ENCODE measurements at places on chromosomes 16 and 17.

DNA sequence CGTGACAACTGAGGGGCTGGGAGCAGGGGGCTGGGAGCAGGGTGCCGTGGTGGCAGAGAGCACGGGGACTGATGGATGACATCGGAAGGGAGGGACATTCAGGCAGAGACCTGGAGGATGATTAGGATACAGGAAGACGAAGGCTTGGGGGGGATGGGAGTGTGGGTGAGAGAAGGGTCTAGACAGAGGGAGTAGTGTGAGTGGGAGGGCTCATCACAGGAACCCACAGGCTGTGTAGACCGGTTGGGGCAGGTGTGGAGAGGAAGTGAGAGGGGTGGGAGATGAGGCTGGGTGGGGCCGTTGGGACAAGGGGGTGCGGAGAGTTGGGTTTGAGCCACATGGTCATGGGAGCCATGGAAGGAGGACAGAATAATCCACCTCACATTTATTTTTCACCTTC is 83.8 kb downstream of the RAP1GAP2 start:
- DNase-seq: no peak

DNA sequence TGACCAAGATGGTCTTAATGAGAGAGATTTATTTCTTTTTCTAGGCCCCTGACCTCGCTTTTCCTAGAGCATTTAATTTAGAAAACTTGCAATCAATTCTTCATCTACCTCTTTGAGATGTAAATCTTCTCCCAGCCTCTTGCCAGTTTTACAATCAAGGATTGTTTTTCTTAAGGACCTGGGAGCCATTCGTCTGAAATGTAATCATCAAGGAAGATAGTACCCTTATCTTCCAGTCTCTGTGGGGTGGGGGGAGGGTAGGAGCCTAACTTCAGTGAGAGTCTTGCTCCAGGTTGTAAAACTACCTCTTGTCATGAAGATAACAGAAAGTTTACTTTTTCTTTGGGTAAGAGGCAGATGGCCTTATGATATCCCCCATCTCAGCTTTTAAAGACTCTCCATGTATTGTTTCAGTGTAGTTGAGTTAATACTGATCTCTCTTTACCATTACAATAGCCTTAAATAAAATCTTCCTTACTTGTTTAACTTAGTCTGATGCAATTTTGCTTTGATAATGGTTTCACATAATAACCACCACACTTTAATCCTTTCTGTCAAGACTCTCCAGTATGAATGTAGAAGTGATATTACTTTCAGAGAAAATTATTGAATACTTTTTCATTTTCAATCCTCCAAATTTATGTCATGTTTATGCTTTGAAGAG is 110.2 kb upstream of the CPHXL start:
- no peak for DNase-seq

DNA sequence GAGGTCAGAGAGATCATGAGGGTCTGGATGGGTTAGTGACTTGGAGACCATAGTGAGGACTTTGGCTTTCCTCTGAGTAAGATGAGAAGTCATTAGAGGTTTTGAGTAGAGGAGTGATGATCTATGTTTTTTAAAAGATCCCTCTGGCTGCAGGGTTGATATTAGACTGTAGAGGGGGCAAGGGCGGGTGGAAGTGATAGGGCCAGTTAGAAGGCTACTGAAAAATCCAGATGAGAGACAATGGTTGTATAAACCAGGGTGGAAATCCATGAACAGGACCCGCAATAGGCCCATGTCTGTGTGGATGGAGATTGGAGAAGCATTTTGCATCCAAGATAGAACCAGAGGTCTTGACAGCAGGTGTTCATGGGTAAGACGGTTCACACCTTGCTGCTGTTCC is 9.8 kb downstream of the ITGAL start:
- DNase-seq: no peak

GRCh38 chr17:56929362-56929969 is 15.6 kb upstream of the TRIM25 start:
- DNase-seq: no peak

- DNase-seq: no peak
Observed at GRCh38 chr17:9002227-9002605, 19.1 kb upstream of the NTN1 start.

Measured in activated B cell treated with CpG ODN at 0.5 μM for 24 hours (primary cell).